ENCODE measurements at places on chromosomes 3 and 15. TPM values are rescaled to one million over a fixed set of nuclear protein-coding genes. Genes with fewer than 3 reads are reported as not detected.

ECE2 gene
- not detected for total RNA-seq

SSR3 gene
- total RNA-seq = 196 TPM

CLDN18 gene
- not detected for total RNA-seq

CACNA2D3 gene
- total RNA-seq = 0.48 TPM

XPC gene
- total RNA-seq = 24.8 TPM

USP4 gene
- 65.5 TPM for total RNA-seq

C3orf62 gene
- total RNA-seq = 5.8 TPM

DNA sequence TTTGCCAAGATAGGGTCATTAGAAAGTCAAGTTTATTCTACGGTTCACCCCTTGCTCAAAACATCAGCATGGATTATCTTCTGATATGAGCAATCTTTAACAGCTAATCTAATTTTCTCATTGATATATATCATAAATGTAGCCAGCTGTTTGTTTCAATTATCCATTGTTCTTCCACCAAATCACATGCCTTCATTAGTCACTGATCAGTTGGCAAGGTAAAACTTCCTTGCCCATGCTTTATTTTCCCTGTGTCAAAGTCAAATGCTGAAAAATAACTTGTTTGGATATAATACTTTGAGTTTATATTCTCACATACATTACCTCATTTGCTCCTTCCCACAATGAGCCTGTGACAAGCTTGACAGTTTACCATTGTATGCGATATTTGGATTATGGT, 60.6 kb downstream of the DPH6 start:
- no peak for DNase-seq

DNA sequence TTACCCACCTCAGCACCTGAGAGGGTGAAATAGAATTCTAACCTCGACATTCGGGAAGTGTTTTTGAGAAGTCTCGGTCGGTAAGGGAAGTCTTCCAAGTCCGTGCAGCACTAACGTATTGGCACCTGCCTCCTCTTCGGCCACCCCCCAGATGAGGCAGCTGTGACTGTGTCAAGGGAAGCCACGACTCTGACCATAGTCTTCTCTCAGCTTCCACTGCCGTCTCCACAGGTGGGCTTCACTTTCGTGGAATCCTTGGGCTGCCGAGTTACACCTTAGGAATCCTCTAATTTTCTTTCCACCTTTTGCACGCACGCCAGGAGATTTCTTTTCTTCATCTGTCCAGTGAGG, 775 bp downstream of the CCNDBP1 start:
- no peak for DNase-seq

- peak; percentile 89 for DNase-seq
These were observed 16.6 kb upstream of the LRRK1 start for GRCh38 chr15:100902436-100903167.

- no peak for DNase-seq
These were observed 1165.6 kb downstream of the NSUN3 start for GRCh38 chr3:95228416-95228815.

DNA sequence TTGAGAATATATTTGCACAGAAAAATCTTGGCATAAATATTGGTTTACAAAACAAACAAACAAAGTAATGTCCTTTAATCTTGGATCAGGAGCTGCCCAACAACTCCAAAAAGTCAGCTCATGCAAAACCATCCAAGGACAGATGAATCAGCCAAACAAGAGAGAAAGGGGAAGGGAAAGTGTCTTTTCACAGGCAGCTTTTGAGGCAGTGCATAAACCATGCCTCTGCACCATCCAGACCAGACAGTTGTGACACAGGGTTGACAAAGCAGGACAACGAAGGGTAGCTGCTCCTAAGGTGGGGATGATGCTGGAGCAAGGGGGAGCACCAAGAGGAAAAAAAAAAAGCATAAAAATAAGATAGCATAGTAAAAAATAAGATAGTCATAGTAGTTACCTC, 8.7 kb downstream of the CD86 start:
- no peak for DNase-seq

- DNase-seq = no peak
These were observed 140.0 kb downstream of the PDZRN3 start for GRCh38 chr3:73484656-73485248.

DNA sequence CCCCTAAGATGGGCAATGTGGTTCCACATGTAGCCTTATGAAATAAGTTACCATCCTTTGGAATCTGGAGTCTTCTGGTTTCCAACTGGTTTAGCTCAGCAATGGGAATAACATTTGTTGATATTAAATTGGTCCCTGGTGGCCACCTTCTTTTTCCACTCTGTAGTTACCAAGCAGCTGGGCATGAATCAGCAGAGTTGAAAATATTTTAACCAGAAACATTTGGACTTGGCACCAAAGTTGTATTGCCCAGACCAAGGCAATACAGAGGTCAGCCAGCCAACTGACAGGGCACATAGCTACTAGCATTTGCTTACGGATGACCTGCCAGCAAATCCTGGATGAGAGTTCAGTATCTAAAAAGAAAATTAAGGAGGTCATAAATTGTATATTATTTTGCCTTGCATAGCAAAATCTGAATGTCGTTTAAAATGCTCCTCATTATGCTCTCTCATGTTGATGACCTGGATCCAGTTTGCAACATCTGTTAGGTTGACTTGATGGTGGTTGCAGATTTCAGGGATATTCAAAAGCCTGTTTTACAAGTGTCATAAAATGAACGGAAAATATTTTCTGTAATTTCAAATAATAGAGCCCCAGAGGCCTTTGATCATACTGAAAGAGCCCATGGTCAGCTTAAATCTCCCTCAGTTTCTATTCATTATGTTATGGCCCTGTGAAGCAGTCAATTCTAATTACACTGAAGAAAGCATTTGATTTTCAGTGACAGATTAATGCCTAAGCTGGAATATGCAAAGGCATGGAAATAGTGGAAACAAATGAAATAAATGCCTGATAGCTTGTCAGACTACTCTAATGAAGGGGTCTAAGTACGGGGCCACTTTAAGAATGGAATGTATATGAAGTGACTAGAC, 54.6 kb downstream of the PPM1L start:
- no peak for DNase-seq

DNA sequence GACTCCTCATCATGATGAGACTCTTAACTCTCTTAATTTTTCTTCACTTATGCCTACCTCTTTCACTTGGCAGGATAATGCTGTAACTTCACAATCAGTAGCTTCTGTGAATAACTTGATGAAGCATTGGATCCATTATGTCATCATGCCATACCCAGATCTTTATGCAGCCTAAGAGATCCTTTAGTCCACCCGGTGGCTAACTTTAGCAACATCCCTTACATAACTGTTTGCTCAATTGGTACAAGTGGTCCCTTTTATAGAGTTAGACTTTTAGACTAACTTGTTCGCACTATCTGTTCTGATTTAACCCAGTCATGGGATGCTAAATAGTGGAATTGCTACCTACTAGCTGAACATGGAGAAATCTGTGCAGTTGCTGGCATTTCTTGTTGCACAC, 184.5 kb downstream of the USP13 start:
- no peak for DNase-seq

DNA sequence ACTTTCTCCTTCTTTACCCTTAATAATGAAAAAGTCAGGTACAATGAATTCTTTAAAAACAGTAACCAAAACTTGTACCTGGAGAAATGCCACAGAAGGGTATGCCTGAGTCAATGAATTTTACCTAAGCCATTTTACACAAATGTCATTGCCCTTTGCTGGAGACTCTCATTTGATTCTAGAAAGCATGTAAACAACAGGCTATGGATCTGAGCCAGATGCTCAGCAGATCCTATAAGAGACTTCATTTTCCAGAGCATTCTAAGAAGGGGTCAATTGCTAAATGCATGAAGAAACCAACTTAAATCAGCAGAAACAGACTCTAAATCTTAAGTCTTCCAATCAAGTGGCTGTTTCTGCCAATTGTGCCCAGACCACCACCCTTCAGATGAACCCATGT, 83.8 kb upstream of the GALNT15 start:
- no peak for DNase-seq

DNA sequence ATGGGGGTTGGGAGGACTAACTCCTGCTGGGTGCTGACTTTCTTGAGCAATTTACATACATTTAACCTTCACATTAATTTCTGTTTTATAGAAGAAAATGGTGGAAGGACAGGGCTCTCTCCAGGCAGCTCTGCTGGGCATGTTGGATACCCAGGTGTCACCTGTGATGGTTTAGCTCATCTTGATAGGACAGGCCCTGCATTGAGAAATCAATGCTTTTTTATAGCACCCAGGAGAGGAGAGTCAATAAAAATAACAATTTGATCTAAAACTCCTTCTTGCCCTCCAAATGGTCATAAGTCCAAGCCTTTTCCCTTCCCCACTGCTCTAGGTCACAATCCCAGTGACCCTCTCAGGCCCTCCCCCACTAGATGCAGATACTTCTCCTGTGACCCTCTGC, 48.3 kb upstream of the RBP1 start:
- no peak for DNase-seq

DNA sequence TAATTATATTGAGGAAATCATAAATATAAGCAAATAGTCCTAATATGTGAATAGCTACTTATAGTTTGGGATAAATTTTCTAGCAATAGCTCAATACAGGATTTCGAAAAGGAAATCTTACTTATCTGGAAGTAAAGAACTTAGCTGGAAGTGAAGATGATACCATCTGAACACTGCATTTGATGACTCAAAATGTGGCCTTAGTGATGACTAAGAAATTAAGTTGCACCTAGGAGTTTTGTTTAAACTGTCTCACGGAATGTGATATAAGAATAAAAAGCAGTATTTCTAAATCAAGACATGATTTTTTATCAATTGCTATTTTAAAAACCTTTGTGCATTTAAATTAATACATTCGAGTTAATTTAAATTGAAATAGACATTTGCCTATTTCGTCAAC, 91.2 kb downstream of the EOMES start:
- no peak for DNase-seq

- DNase-seq = no peak
These were observed 18.7 kb upstream of the HES1 start for GRCh38 chr3:194117104-194117845.

GRCh38 chr3:15387735-15388134, 39.6 kb downstream of the METTL6 start:
- DNase-seq = no peak

GRCh38 chr3:110027446-110028080, 690.2 kb upstream of the DPPA4 start:
- no peak for DNase-seq

DNA sequence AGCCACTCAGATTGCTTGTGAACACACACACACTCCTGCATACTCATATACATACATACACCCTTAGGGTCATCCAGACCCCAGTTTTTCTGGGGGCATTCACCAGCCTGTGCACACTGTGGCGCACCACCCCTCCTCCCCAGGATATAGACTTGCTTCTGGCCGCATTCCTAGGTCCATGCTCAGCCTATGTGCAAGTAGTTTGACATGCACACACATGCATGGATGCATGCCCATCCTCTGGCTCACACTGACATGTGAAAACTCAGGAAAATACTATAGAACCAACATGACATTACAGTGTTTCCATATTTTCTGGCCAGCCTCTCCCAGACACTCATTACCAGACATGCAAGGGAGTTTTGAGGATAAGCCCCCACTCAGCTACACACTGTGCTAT, 79.3 kb upstream of the POLG start:
- DNase-seq = no peak

GRCh38 chr15:74390647-74391288, 23.3 kb upstream of the CYP11A1 start:
- DNase-seq = no peak

DNA sequence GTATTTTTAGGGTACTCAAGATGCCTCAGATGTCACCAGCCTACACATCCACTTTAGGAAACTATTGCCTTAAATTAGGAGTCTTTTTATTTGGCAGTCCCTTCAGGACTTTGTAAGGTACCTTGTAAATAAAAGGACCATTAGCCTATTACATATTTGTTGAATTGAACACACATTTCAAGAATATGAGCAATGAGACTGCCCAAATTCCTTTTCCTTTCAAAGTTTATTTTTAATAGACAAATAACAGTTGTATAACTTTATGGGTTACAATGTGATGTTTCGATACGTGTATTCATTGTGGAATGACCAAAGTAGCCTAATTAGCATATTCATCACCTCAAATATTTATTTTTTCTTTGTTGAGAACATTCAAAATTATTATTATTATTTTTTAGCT, 176.7 kb upstream of the PDZRN3 start:
- DNase-seq = no peak

DNA sequence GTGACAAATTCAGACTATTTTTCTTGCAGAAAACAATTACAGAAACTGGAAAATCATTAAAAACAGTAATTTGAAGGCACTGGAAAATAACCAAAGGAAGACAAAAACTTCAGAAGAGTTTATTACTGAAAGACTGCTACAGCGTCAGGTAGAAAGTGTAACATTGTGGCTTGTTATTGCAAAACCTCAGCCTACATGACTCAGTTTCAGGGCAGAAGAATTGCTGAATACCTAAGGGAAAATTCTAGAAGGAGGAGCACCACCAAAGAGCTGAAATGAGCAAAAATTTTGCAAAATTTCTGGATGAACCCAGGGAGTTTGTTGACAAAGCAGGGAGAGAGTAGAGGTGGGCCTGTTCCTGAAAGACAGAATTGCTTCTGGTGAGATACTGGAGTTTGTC, 219.6 kb downstream of the C3orf38 start:
- no peak for DNase-seq

Measured in mesenteric fat pad (tissue), 1 donor.